ENCODE measurements at places on chromosomes 4 and X. TPM values are rescaled to one million over a fixed set of nuclear protein-coding genes. Genes with fewer than 3 reads are reported as not detected.

GRCh38 chr4:121056066-121056465 lies 16.3 kb downstream of the NDNF start:
- DNase-seq: no peak

- DNase-seq: no peak
Observed at GRCh38 chrX:134184936-134185335, 52.0 kb upstream of the CCDC160 start.

The MAGEA11 gene
- total RNA-seq: not detected

The PCYT1B gene
- not detected for total RNA-seq

The PAGE2 gene
- not detected for total RNA-seq

Data from PC-3 (cell line).